ENCODE measurements at places on chromosomes 13 and 19.

DNA sequence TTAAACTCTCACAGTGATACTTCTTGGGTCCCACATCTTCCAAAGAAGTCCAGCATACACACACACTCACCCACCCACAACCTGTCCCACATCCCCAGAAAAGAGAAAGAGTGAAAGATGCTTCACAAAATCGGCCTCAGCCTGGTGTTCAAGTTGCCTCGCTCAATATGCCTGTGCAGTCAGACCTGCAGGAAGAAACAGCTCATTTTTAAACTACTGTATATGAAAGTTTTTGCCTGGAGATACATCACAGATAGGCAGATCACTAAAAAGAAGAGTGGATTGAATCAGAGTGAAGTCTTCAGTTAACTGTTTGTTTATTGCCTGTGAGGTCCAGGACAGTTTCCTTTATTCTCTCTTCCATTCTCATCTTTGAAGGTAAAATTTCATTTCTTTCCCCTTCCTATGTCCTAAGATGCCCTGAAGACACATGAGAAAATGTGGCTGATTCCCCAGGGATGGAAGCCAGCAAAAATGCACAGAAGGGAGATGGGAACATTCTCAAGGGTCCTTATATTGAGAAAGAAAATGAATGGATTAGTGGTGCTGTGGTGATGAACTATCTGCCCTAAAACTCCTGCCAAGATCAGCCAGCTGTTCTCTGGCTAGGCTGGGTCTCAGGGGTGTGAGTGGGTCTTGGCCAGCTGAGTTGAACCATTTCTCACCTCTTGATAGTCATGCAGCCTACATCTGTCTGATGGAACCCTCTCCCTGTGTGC lies 259.0 kb downstream of the ITGBL1 start:
- DNase-seq = no peak

DNA sequence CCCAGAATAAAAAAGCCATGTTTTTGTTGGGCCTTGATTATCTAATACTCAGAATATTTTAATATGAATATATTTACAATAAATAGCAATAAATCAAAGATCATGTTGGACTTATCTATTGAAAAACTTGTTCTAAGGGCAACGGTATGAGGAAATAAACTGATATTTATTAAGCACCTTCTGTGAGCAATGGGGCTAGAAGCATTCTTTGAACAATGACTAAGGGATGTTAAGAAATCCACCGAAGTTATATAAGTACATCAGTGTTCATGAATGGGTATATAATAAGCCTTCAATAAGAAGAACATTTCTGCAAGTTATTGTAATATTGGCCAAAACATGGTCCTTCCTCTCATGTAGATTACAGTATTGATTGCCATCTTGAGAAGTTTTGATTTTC lies 221.8 kb downstream of the OXGR1 start:
- no peak for DNase-seq

DNA sequence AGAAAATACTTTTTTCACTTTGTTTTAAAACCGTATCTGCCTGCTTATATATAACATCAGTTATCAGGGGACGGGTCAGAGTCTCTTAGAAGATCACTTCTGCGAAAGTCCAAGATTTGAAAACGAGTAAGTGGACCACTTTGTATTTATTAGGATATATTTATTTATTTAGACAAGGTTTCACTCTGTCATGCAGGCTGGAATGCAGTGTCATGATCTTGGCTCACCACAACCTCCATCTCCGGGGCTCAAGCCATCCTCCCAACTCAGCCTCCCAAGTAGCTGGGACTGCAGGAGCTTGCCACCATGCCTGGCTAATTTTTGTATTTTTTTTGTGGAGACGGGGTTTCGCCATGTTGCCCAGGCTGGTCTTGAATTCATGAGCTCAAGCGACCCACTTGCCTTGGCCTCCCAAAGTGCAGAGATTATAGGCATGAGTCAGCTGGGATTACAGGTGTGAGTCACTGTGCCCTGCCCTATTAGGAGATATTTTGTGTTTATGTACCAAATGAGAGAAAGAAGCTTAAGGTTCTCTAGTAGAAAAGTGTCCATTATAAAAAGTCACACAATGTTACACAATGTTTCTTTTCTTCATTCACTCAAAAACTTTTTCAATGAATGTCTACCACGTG lies 39.5 kb downstream of the RASL11A start:
- DNase-seq = no peak

- DNase-seq = no peak
Observed at GRCh38 chr13:78098249-78098648, 179.6 kb upstream of the EDNRB start.

DNA sequence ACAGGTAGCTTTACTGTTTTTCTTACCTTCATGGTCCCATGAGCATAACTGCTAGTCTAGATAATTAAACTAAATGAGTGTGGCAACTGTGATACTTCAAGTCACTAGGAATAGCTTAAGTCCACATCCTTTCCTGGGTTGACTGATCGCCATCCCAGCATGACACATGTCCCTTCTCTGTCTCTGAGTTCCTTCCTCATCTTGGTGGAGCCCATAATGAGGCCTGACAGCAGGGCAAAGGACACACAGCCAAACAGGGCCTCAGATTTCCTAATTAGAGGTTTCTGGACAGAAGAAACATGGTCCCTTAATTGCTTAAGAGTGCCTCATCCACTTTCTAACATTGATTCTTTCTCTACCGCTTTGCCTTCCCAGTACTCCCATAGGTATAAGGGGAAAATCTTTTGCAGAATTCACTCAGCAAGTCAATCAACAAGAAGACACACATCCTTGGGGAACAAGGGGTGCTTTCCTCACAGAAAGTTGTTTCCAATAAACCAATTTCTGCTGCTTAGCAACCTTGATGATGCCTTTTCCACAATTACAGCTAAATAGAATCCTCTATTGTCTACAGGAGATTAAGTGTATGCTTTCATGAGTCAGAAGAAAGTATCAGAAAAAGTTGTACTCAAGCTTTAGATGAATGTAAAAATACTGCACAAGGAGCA lies 208.3 kb upstream of the SERP2 start:
- DNase-seq = no peak

Data from activated naive CD8-positive, alpha-beta T cell treated with anti-CD3 and anti-CD28 coated beads, Interleukin-2, amount 50 U/mL, for 16 hours (primary cell).